ENCODE measurements at places on chromosomes 3 and 15.

GRCh38 chr3:16309558-16309957, 44.5 kb downstream of the OXNAD1 start:
- peak; percentile 14 for DNase-seq

DNA sequence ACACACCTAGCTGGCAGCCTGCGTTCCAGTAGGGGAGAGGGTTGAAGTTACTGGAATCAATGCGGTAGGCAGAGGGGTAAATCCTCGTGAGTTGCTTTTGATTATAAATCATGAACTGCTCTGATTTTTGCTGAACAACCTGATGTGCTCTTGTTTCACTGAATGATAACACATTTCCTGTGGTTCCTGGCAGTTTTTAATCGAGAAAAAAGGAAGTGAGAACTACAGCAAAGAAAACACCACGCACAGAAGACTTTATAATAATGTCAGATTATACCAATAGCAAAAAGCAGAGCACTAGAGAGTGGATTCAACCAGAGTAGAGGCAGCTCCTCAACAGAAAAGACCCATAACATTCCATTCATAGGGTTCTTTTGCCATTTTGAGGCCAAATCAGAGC, 200.8 kb upstream of the STRIT1 start:
- no peak for DNase-seq

DNA sequence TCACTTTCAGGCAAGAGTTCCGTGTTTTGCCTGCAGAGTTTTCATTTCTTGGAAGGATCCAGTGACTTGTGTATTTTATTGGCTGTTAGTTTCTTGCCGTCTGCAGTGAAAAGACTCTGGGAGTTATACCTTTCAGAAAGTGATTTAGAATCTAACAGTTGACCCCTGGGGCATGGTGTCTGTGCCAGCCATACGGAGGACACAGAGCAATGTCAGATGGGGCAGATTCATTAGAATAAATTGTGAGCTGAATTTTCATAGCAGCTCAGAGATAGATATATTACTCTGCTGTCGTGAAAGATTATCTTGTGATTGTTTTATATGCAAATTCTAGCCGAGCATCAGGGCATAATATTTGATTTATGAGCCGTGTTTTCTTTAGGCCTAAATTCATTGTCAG, 131.6 kb downstream of the SV2B start:
- DNase-seq: no peak

DNA sequence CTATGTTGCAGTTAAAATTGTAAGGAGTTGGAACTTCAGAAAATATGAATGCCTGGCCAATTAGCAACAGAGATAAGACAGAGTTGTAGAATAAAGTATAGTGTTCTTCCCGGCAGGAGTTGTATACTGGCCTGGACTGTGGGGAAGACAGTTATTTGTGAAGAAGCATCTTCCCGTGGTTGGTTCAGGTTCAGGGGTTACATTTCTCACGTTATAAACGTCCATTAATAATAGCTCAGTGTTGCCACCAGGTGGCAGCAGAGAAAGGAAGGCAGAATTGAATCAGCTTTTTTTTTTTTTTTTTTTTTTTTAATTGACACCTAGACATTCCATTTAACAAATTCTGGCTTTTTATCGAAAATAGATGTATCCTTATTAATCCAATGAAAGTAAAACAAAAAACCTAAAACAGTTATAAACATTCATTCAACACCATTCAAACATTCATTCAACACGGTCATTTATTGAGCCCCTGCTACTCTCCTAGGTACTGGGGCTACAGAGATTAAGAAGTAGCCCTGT, 66.4 kb upstream of the NR2E3 start:
- DNase-seq: peak; percentile 37

DNA sequence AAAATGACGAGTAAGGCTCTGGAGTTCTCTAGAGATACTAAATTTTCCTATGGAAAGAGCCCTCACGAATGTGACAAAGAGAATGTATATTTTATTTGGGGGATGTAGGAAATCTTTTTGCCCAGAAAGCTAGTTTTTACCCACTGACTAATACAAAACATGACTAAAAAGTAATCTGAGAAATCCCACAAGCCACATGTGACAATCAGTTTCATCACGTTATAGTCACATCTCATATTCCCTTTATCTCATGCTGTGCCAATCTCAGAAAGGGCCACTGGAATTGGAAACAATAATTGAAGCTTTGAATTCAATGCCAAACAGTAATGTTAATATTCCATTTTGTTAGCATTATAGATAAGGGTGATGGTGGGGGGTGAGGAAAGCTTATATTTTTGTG, 509.0 kb upstream of the GOLIM4 start:
- no peak for DNase-seq

DNA sequence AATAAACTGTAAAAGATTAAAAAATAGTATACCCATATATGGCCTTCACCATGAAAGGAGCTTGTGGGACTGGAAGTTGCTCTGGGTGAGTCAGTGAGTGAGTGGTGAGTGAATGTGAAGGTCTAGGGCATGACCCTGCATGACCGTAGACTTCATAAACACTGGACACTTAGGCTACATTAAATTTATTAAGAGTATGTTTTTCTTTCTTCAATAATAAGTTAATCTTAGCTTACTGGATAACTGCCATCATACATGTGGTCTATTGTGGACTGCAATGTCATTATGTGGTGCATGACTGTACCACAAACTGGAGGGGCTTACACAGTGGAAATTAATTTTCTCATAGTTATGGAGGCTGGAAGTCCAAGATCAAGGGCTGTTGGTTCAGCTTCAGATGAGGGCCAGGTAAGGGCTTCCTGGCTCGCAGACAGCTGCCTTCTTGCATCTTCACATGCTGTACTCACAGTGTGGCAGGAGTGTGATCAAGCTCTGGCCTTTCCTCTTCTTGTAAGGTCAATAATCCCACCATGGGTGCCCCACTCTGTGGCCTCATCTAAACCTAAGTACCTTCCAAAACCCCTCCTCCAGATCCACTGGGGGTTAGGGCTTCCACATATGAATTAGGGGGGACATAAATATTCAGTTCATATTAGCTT, 40.8 kb upstream of the PRR23E start:
- DNase-seq: peak; percentile 10

All from kidney capillary endothelial cell (primary cell).